ENCODE measurements at places on chromosomes 1 and 21.

DNA sequence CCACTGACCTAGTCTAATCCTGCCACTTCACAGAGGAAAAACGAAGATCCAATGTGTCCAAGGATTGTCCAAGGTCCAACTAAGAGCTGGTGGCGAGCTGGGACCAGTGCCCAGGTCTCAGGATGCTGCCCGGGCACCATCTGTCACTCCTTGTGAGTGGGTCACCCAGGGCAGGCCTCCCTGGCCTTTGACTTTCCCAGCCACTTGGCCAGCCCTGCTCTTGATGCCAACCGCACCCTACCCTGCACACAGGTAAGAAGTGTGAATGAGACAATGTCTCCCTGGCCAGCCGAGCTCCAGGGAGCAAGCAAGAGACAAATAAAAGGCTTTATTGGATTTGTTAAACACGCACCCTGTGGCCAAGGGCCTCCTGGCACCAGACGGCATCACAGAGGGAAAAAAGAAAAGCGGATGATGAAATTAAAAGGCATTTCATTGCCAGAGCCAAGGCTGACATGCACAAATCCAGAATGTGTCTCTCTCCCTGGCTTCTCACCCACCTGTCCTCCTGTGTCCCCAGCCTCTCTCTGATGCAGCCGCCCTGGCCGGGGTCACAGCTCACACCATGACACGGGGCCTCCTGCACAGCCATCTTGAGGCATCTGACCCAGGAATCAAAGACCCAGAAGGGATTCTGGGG lies 72.8 kb downstream of the CAMK2N1 start:
- DNase-seq, result no peak

DNA sequence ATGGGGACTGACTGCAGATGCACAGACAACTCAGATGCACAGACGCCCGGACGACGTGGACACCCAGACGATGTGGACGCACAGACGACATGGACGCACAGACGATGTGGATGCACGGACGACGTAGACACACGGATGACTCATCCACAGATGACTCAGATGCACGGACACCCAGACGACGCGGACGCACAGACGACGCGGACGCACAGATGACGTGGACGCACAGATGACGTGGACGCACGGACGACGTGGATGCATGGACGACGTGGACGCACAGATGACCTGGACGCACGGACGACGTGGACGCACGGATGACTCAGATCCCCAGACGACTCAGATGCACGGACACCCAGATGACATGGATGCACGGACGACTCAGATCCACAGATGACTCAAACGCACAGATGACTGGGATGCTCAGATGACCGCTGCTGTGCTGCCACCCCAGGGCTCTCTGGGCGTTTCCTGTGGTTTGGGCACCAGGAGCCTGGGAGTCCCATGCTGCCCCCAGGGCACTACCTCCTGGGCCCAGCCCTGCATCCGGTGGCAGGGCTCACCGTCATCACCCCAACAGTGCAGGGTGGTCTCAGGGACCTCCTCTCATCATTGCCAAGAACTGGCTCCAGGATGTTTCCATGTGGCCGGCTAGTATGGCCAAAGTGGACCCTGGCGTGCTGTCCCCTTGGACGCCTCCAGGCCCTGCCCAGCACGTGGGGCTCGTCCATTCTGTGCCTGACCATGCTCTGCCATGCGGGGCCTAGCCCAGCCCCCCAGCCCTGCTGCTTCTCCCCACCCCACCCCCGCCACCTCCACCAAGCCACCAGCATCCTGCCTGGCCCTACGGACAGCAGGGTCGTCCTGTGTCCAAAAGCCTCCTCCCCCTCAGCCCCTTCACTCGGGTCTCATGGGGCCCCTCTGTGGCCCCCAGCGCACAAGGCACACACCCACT lies 14.0 kb downstream of the FAAP20 start:
- DNase-seq, result peak; percentile 66

- peak; percentile 16 for DNase-seq
Measured at GRCh38 chr1:3192825-3193224, 123.8 kb downstream of the PRDM16 start.

DNA sequence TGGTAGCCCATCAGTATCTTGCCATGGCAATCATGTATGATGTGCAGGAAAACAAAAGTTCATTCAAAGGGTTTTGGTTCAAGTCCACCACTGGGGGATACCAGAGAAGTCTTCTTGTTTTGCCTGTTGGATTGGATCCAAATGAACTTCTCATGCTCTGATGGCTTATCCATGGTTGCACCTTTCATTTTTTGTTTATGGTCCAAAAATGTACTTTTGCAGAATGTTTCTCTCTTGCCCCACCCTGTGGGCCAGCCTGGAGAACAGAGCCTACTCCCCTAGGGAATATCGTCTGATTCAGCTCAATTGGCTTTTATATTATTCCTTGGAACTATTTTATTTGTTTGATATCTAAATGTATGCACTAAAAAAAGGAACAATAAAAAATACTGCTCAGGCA lies 20.1 kb upstream of the CLCA1 start:
- no peak for DNase-seq

- peak; percentile 91 for DNase-seq
Measured at GRCh38 chr1:38029685-38030511, 16.7 kb downstream of the POU3F1 start.

DNA sequence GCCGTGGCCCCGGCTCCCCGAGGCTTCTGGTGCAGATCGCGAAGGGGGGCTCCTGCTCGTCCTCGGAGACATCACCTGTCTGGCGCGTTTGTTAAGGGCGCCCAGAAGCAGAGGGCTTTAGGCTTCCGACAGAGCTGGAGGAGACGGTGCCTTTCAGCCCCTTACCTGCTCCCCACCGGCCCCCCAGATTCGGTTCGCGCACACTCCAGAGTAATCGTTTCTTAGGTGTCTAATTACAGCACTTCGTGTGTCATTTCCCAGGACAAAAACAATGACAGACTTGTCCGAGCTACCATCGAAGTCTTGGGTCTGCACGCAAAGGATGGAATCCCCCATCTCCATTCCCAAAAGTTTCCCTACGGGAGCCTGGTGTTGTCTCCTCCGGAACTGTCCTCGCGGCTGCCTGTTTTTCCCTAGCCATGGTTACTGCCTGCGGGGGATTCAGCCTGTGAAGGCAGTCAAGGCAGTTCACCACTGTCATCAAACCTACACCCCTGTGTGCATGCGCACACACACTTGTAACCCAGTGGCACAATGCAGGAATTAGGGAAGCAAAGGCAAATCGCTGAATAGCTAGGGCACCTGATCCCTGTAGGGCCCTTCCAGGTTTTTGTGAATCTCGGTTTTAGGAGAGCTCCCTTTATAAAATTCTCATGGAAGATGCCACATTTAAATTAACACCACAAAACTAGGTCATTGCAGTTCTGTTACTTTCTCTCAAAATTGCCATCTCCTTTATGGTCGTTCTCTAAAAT lies 738 bp upstream of the CDC42BPA start:
- DNase-seq, result peak; percentile 77

GRCh38 chr21:22961258-22961657 lies 1963.0 kb downstream of the NCAM2 start:
- no peak for DNase-seq
